ENCODE measurements at places on chromosomes 6 and 20.
A peak's percentile ranks its signal among the peaks of the same experiment; 100 is the strongest.

- no peak overlapping the region for H3K27ac ChIP-seq
- no peak overlapping the region for H3K4me3 ChIP-seq
- no peaks in the 10 kb centered on the region for H3K27me3 ChIP-seq
- no peak for DNase-seq
These were observed 154.2 kb downstream of the ALDH8A1 start for GRCh38 chr6:134795691-134796090.

DNA sequence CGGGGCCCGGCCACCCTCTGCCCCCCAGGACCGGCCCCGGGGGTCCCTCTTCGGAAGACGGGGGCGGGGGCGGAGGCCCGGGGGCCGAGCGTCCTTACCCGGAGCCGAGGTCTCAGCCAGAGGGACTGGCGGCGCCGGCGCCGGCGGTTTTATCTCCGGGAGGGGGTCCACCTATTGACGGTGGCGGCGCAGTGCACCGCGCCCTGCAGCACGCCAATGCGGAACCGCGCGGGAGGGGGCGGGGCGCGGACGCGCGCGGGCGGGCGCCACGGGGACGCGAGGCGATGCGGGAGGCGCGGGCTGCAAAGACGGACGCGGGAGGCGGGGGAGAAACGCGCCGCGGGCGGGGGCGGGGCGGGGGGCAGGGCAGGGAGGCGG, at the start of gene EEF1A2:
EEF1A2 (minus strand) TSS at position 124 of the 378 bp plus-strand sequence. CDS start 1,320 bp downstream, outside the sequence.
- H3K27ac ChIP-seq: no peak within 1 kb of the TSS
- DNase-seq: peak; percentile 57
- no peaks in the 10 kb centered on the region for H3K36me3 ChIP-seq
- H3K4me1 ChIP-seq: peaks cover 18% of the 10 kb centered on the region

GRCh38 chr20:44017905-44018258, 103.2 kb downstream of the TOX2 start:
- no peaks in the 10 kb centered on the region for H3K36me3 ChIP-seq
- no peak overlapping the region for H3K27ac ChIP-seq
- no peak for DNase-seq
- no peaks in the 10 kb centered on the region for H3K27me3 ChIP-seq

- peaks cover 26% of the 10 kb centered on the region for H3K4me1 ChIP-seq
- no peak overlapping the region for H3K4me3 ChIP-seq
- H3K27ac ChIP-seq: no peak overlapping the region
- H3K36me3 ChIP-seq: no peaks in the 10 kb centered on the region
- H3K27me3 ChIP-seq: no peaks in the 10 kb centered on the region
- DNase-seq: no peak
These were observed 6.4 kb downstream of the VNN2 start for GRCh38 chr6:132751306-132751705.

Measured in CD4-positive, alpha-beta memory T cell (primary cell).